ENCODE measurements at places on chromosomes 1 and 21. TPM values are rescaled to one million over a fixed set of nuclear protein-coding genes. Genes with fewer than 3 reads are reported as not detected.

DNA sequence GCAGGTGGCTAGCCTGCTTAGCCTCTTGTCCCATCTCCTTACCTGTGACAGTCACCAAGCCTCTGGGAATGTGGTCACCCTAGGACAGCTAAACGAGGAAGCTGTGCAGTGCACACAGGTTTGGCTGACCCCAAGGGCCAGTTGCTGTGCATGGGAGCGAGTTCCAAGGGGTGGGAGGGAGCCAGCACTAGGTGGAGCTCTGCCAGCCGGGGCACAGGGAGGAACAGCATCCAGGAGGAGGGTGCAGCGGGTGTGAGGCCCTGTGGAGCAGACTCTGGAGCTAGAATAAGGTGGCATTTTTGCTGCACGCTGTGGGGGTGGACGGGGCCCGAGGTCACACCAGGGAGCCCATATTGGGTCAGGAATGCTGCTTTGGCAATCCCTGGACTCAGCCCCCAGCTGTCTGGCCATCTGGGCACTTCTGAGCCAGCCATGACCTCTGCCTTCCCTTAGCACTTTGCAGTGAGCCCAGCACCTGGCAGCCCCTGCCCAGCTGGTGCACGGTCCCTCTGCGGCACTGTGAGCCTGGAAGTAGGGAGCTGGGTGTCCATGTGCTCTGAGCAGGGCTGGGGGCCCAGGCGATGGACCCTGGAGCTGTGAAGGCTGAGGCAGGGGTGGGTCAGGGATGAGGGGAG, 8.7 kb downstream of the PDXK start:
- DNase-seq: no peak

GRCh38 chr1:40315795-40316594, 1.1 kb downstream of the COL9A2 start:
- DNase-seq: peak; percentile 32

- no peak for DNase-seq
Measured at GRCh38 chr1:54442185-54442584, 36.0 kb upstream of the SSBP3 start.

GRCh38 chr1:81226603-81226928, 574.2 kb upstream of the ADGRL2 start:
- no peak for DNase-seq

DNA sequence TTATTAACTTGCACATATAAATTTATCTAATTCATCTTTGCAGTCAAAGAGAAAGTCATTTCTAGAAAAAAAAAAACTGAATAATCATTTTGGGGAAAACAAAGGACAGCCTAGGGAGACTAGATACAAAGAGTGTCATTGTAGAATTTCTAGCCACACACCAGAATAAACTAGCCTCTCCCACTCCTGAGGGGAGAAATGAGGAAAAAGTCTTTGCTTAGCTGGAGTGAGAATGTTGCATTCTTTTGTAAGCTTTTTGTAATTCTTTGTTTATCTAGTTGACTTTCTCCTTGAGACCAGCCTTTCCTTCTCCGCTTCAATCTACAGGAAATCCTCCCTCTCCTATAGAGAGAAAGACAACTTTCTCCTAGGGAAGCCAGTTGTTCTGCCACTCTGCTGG, 15.9 kb upstream of the CGN start:
- no peak for DNase-seq

DNA sequence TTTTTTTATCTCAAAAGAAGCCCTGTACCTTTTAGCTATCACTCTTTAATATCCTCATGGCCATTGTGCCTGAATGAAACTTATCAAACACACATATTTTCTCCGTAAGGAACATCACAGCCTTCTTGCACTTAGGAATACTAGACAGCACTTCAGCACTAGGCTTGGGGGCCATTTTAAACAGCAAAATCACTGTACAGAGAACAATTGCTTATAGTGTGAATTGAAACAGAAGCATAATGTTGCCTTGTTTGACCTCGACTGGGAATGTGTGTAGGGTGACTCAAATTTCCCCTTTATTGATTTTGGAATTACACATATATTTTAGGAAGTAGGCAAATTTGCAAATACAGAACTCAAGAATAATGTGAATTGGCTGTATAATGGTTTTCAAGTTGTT, 36.4 kb downstream of the KYAT3 start:
- no peak for DNase-seq

- DNase-seq: no peak
Measured at GRCh38 chr1:25082216-25082899, 149.9 kb downstream of the SYF2 start.

DNA sequence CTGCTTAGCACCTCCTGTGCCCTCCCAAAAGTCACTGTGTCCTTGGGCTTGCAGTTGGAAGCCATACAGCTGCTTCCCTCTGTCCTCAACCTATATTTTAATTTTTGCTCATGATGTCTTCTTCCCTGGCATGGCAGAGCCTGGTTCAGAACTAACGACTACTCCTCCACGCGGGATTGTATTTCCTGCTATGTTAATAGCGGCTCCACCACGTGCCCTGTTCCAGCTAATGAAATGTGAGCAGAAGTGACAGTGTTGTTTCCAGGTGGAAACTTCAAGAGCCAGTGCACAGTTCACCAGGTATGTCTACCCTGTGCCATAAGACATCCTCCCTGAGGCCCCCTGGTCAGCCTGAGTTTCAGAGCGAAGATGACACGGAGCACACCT, 52.1 kb downstream of the DHRS3 start:
- no peak for DNase-seq

GRCh38 chr1:41672173-41672572, 187.7 kb upstream of the EDN2 start:
- DNase-seq: no peak

The RAB3B gene
- 0.34 TPM for total RNA-seq

DNA sequence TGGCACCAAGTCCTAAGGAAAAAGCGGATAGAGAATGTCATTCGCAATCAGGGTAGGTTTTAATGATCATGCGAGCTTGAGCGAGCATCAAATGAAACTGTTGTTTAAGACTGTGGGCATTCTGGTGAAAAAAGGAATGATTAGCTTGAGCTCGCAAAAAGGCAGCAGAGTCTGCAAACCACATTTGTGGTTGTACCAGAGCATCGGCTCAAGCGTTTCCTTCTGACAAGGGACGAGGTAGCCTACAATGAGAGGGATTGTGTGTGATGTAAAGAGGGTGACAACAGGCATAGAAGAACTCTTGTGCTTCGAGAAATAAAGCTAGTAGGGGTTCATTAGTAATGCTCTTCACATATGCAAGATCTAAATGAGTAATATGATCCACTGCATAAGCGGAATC, 11.1 kb upstream of the CD48 start:
- no peak for DNase-seq

GRCh38 chr1:114339379-114339778, 171.6 kb downstream of the TRIM33 start:
- no peak for DNase-seq

- DNase-seq: no peak
Measured at GRCh38 chr1:22118291-22118992, 24.5 kb downstream of the WNT4 start.

DNA sequence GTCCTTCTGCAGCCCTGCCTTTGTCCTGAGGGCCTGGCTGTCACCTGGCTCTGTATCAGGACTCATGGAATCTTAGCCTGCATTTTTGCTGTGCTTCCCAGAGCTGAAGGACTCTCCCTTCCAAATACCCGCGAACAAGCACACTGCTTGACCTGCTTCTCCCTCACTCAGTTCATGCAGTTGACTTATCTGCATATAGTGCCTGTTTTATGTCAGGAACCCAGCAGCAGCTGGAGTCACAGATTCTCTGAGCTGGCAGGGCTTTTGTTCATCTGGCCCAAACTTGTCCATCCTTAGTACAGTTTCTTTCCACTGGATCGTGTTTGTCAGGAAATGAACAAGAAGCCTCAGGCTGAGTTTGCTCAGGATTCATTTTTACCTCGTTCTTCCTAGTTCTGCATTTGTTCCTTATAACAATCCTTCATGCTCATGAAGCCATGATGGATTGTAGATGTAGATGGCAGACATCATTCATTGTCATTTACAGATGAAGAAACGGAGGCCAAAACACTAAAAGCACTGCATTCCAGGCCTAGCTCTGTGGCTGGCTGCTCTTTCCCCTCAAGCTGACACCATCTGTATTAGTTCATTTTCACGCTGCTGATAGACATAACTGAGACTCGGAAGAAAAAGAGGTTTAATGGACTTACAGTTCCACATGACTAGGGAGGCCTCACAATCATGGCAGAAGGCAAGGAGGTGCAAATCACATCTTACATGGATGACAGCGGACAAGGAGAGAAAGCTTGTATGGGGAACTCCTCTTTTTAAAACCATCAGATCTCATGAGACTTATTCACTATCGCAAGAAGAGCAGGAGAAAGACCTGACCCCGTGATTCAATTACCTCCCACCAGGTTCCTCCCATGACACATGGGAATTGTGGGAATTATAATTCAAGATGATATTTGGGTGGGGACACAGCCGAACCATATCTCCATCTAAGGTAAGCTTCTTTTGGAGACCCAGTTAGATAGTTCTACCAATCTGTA, 150.9 kb downstream of the HIVEP3 start:
- peak; percentile 16 for DNase-seq

DNA sequence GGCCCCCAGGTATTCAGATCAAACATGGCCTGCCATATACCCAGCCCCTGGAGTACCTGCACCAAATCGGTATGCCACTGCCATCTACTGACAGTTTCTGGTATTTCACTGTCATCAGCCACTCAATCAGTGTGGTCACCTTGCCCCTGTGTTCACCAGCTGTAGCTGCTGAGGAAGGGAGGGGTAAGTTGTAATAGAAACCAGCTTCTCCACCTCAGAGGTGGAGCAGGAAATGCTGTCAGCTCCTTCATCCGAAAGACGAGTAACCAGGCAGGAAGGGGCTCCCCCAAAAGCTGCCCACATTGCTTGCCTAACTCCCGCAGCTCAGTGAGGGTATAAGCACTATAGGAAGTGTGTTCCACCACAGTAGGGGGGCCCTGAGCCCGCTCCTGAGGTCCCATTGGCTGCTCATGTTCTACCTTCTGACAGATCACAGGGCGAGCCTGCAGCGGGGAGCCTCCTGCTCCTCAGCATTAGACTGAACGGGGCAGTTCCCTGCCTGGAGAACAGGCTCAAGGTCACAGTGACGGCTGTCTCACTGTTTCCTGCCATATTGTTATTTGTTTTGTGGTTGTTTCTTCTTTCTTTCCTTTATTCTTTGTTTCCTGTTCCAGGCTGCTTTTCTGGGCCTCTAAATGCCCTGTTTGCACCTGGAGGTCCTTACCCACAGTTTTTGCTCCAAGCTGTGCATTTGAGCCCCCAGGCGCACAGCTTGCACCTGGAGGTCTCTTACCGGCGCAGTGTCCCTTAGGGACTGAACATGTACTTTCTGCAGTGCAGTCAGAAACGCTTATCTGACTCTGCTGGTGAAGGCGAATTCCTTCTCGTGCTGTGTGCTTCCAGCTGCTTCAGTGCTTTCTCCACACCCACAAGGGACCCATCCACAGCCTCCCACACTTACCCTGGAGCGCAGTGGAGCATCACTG, 1638.3 kb downstream of the MRPL39 start:
- DNase-seq: peak; percentile 82

The ASPM gene
- 49.3 TPM for total RNA-seq

The KCNA3 gene
- 34.7 TPM for total RNA-seq

- no peak for DNase-seq
Measured at GRCh38 chr1:155223047-155223446, 14.6 kb downstream of the MTX1 start.

The TSTD1 gene
- total RNA-seq: 66.8 TPM

- DNase-seq: no peak
Measured at GRCh38 chr1:164617377-164618201, 58.6 kb downstream of the PBX1 start.

GRCh38 chr1:207841293-207841692, 69.6 kb downstream of the CD34 start:
- DNase-seq: no peak

The OR2L5 gene
- total RNA-seq: not detected

GRCh38 chr21:42051788-42052187, 19.3 kb upstream of the UMODL1 start:
- DNase-seq: no peak

DNA sequence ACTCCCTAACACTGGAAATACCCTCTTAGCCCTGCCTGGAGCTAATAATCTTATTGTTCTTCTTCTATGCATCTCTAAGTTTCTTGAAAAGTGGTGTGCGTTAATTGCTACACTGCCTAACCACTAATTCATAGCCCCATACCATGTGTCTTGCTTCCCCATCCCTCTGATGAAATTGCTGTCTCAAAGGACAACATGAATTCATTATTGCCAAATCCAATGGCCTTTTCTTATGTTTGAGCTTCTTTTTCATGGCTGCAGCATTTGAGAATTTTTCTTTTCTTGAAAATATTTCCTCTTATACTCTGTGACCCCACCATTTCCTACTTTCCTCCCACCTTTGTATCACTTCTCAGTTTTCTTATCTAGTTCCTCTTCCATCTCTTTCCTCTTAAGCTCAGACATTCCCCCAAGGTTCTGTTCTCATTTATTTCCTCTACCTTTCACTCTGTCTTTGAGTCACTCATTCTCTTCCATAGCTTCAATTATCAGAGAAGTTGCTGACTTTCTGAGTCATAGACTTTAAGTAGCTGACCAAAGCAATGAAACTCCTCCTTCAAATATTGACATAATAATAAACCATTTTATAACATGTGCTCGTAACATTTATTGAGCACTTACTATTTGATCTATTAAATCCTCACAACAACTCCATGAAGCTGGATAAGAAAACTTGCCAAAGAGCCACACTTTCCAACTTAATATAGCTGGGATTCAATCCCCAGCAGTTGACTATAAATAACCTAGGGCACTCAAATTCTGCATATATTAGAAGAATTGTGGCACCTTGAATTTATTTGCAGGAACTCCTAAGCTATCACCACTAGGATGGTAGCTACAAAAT, 35.5 kb upstream of the ATP6V1G3 start:
- DNase-seq: no peak

DNA sequence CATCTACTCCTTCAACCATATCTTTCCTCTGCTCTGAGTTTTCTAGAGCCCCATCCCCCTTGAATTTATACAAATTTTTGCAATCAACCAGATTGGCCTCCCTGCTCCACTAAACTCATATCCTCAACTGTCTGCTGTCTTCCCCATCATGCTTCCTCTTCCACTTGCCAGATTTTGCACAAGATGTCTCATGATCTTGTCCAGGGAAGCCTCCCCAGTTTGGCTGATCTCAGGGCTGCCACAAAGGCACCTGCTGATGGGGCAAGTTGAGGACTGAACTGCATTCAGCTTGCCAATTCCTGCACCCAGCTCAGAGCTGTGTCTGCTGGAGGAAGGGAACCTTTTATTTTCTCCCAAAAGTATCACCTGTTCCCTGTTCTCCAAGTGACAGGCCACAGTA, 3.9 kb upstream of the KCNJ9 start:
- no peak for DNase-seq

GRCh38 chr1:205318231-205318991, 3.1 kb downstream of the NUAK2 start:
- no peak for DNase-seq

The UBE2G2 gene
- 126 TPM for total RNA-seq

GRCh38 chr1:13582713-13583443, 754 bp upstream of the PDPN start:
- DNase-seq: no peak

The LMOD1 gene
- total RNA-seq: not detected

- DNase-seq: no peak
Measured at GRCh38 chr1:169546087-169546995, 39.9 kb downstream of the F5 start.

The CELA2B gene
- total RNA-seq: not detected

- no peak for DNase-seq
Measured at GRCh38 chr1:168980656-168981055, 125.8 kb upstream of the ATP1B1 start.

GRCh38 chr1:157442065-157442464, 110.2 kb downstream of the FCRL5 start:
- DNase-seq: no peak

All from activated naive CD4-positive, alpha-beta T cell treated with anti-CD3 and anti-CD28 coated beads, Interleukin-2, amount 50 U/mL, for 72 hours (primary cell).